ENCODE measurements at places on chromosomes 6 and 20.

GRCh38 chr6:108805611-108806167 is 42.5 kb upstream of the ARMC2 start:
- DNase-seq: no peak

- no peak for DNase-seq
Measured at GRCh38 chr6:126919947-126920346, 198.5 kb upstream of the RSPO3 start.

DNA sequence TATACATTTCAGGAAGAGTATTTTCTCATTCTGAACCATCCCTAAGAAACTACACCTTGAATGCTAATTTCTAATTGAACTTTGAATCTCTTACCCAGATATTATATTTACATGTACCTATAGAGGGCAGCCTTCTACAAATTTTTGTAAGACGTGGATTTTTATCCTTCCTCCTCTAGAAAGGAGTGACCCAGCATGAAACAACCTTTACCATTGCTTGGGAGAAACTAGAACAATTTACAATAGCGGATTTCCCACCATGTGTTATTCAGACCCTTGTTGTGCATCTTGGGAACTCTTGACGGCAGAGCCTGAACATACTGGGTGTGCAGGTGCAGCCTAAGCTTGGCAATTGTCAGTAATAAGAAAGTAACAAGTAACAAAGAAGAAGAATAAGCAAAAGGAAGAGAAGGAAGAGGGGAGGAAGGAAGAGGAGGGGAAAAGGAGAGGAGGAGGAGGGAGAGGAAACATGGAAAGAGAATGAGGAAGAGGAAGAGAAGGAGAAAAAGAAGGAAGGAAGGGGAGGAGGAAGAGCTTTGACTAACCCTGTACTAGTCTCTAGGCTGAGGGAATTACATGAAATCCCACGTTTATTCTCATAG is 10.8 kb upstream of the TAAR1 start:
- DNase-seq: no peak

GRCh38 chr6:2155206-2155605 is 90.2 kb downstream of the GMDS start:
- no peak for DNase-seq

- DNase-seq: no peak
Measured at GRCh38 chr6:157763129-157763903, 59.7 kb upstream of the SNX9 start.

GRCh38 chr6:34736823-34737222 is 20.5 kb upstream of the SNRPC start:
- no peak for DNase-seq

DNA sequence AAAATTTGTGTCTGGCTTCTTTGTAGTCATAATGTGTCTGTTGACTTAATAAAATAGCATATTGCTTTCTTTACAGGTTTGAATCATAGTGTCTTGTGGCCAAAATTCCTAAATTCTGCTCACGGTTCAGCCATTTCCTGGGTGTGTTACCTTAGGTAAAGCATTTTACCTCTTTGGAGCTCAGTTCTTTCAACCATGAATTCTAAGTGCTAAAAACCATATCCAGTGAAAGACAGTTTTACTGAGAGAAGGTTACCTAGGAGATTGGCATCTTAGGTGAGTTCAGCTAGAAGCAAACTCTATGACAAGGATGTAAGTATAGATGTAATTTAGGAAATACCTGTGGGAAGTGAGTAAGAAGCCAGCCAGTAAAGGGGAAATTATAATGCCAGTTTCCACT is 20.7 kb downstream of the CRYBG1 start:
- no peak for DNase-seq

GRCh38 chr6:72798196-72798595 is 176.3 kb downstream of the KCNQ5 start:
- DNase-seq: no peak

- no peak for DNase-seq
Measured at GRCh38 chr6:134508862-134509498, 191.1 kb upstream of the SGK1 start.

- DNase-seq: no peak
Measured at GRCh38 chr6:7200598-7201443, 93.1 kb downstream of the RREB1 start.

DNA sequence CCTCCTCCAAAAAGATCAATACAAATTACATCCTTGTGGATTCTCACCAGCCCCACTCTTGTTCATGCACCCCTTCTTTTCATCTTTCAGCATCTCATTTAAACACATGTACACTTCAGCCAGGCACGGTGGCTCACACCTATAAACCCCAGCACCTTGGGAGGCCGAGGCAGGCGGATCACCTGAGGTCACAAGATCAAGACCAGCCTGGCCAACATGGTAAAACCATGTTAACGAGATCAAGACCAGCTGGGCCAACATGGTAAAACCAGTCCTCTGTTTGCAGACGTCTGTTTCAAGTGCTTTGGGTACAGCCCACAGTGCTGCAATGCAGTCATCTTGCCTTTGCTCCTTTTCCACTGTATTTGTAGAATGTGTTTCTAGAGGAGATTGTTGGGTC is 45.3 kb downstream of the ZMYND8 start:
- DNase-seq: no peak

GRCh38 chr20:11323816-11324215 is 593.9 kb upstream of the BTBD3 start:
- DNase-seq: no peak

All from cortex of kidney (tissue), 1 donor.